Caki2 (cell line): ENCODE measurements at places on chromosomes 1 and 21. TPM values are rescaled to one million over a fixed set of nuclear protein-coding genes. Genes with fewer than 3 reads are reported as not detected.

The UTS2 gene
- not detected in 2 replicates for total RNA-seq

DNA sequence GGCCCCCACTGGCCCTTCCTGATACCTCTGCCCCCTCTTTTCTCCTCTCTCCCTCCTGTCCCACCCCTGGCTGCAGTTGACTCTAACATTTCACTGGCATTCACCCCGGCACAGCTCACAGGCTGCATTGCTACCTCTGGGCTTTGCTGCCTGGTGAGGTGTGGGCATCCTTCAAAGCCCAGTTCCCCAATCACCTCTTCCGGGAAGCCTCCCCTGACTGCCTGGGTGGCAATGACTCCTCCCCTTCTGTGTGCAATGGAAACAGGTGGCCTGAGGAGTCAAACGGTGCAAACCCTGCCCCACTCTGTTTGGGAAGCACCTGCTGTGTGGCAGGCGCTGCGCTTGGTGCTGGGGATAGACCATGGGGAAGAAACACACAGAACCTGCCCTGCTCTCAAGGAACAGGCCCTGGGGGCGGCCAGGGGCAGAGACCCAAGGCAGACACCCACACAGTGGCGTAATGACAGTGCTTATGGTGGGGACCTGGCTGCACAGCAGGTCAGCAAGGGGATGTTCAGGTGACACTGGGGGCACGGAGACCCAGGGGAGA is 39.3 kb upstream of the POFUT2 start:
- no peak for DNase-seq

The RGS8 gene
- total RNA-seq, result not detected in 2 replicates

DNA sequence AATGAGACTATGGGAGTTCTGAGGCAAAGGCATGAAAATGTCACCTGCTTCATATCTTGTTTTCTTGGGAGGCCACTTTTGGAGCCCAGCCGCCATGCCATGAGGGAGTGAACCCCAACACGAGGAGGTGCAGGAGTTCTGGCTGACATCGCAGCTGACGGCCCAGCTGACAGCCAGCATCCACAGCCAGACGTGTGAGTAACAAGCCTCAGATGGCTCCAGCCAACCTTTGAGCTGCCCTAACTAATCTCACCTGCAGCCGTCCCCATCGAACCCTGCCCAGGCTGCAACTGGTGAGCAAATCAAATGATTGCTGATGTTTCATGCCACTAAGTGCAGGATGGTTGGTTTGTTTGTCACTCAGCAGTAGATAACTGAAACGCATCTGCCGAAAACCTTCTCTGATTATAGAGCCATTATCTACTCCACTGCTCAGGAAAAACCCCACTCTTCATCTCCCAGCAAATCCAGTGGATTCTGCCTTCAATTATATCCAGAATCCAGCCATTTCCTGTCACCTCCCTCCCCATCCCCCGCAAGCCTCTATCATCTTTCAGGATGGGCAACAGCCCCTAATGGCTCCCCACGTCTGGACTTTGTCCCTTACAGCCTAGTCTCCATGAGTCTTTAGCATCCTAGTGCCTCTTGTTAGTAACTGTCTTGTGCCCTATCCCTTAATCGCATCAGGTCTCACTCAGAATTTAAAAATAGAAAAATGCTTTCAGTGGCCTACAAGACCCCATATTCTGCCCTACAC is 18.5 kb upstream of the RAB4A start:
- DNase-seq, result no peak

GRCh38 chr21:37473491-37473890 is 106.9 kb downstream of the DYRK1A start:
- no peak for DNase-seq
